ENCODE measurements at places on chromosomes 7 and 10.

DNA sequence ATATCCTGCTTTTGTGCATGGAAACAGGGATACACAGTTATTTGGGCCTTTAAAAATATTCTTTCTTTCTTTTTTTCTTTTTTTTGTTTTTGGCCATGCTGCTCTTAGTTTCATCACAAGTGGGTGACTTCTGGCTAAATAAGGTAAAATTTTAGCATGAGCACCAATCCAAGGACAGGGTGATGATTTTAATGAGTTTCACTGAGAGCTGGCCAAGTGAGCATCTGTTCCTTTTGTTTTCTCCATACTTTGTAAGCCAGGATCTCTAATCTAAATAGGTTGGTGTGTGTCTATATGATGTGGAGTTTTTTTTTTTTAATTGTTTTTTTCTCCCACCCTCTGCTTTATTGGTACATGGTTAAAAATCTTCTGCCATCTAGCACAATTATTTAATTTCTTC lies 106.8 kb downstream of the POLL start:
- DNase-seq: no peak

GRCh38 chr7:139588632-139589031 lies 65.1 kb downstream of the CLEC2L start:
- DNase-seq: no peak

- no peak for DNase-seq
These were observed 100.9 kb upstream of the PDLIM1 start for GRCh38 chr10:95391581-95392216.

GRCh38 chr7:39429421-39429820 lies 136.8 kb upstream of the YAE1 start:
- no peak for DNase-seq

GRCh38 chr7:42272793-42273665 lies 36.0 kb upstream of the GLI3 start:
- DNase-seq: no peak

DNA sequence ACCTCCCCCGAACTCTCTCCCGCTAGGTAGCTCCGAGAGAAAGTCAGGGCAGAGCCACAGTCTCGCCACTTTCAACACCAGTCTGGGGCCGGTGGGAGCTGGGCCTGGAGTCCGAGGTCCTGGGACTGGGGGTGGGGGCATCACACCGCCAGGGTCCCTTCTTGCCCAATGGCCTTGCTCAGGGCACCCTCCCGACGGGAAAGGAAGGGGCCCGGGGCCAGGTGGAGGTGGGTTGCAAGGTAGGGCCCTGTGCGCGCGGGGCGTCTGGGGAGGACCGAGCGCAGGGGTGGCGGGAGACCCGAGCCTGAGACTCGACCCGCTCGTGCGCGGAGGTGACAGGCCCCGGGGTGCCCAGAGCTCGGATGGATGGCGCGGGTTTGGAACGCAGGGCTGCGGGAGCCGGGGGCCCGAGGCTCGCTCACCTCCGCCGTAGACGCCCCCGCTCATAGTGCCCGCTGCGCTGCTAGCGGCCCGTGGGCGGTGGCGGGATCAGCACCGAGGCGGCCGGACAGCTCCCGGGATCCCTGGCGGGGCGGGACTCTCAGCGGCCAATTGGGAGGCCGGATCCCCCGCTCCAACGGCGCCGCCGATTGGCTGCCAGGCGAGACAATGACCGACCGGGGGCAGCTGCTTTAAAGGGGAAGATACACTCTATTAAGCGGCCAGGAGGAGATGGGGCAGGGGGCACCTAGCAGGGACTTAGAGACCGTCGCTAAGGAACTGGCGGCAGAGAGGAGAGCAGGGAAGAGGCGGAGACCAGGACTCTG lies at the start of gene ACTL6B:
TSS of gene ACTL6B (minus strand) at position 541 of the 767 bp plus-strand sequence. CDS start at position 447, 94 bp downstream.
- peak; percentile 83 for DNase-seq

DNA sequence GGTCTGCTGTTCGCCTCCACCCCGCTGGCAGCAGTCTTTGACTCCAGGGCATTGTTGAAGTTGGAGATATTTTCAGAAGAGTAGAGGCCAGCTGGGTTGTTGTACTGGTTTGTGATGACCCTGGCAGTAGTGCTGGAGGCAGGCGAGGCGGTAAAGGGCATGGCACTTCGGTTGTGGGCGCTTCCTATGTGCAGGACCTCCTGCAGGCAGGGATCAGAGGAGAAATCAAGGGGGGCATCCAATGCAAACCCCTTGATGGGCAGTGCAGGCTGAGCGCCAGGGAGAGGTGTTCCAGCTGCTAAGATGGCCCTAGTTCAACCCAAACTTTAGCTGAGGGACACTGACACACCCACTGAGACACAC lies 27.0 kb downstream of the PDLIM1 start:
- DNase-seq: no peak

DNA sequence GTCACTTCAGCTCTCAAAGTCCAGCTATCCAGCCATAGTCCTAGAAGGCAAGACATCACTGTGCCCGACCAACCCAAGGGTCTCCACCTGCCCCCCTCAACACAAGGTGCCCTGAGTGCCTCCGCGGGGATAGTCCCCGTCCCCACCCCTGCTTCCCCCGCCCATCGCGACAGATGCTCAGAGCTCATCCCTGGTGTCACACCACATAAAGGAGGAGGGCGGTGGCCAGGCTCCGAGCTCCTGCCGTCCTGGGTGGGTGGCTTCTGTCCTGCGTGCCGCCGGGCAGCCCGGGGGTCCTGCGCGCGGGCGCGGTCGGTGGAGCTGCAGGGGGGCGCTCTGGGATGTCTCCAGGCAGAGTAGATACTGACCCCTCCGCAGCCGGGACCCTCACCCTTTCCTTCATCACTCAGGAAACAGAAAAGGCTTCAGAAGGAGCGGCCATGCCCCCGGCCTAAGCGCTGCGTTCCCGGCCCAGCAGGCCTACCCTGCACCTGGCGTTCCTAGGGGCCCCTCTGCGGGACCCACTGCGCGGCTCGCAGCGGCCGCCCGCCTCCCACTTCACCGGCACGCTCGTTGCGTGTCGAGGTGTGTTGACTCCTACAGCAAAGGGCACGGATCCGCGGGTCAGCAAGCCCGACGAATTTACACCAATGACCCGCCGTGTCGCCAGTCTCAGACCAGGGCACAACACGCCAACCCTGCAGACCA lies 53.4 kb downstream of the ALOX5 start:
- no peak for DNase-seq

DNA sequence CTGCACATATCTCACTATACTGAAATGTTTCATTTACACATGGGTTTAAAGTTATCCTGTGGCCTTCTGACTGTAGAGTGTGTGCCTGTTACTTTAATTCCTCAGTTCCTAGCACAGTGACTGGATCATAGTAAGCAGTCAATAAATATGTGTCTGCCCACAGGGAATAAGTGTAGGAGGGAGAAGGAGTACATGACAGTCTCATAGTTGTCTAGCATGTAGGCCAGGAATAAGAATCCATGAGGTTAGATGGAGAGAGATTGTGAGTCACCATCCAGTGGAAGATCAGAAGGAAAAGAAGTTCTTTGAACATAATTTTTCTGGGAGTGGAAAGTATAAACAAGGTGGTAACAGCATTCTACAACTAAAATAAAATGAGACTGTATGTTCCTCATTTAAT lies 36.6 kb upstream of the SEMA3A start:
- no peak for DNase-seq

- no peak for DNase-seq
These were observed 253.7 kb upstream of the PITRM1 start for GRCh38 chr10:3426190-3426845.

DNA sequence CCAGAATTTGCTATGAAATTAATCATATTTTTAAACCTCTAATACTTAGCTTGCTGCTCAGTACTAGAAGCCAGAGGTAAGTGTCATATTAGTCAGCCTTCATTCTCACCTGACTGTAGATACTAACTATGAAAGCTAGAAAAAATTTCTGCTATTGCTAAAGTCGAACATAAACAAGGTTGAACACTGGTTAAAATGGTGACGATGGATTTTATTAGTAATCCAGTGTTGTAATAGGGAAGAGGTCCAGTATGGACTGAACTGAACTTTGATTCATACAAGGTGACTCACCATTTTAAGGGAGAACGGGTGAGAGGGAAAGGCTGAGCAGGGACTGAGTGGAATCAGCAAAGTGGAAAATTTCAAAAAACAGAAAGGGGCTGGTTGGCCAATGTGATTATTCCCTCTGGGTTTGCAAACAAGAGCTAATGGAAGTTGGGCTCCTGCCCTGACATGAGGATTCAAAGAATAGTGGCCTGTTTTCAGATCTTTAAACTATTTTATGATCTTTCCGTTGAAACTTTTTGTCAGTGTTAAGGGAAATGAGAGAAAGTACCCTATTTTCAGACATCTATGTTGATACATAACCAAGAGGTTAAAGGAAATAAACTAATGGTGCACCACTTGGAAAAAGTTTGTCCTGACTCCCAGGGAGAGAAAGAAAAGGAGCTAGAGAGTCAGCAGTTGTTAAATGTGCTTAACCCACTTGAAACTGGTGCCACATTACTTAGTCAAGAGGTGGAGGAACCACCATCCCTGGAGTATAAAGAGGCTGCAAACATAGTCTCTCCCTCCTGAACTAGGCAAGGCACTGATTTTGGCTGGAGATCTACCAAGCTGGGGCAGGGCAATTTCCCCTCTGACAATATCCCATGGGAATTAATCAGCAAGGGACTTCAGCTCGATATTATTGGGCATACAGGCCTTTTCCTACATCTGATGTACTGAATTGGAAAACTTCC lies 15.3 kb upstream of the AKR1C1 start:
- no peak for DNase-seq

DNA sequence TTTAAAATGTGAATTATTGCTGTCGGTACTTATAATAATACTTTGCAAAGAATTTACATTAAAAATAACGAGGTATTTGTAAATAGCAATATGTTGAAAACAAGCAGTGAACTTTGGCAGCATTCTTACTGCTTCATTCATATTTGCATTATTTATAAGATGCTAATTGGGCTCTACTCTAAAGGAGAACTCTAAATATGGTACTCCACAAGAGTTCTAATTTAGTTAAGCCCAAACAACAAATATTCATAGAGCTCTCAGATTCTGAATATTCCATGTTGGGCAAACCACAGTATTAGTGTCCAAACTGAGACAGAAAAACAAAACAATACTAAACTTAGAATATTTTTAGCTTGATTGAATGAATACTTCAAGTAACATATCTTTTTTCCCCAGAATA lies 904.4 kb upstream of the LRRTM3 start:
- no peak for DNase-seq

DNA sequence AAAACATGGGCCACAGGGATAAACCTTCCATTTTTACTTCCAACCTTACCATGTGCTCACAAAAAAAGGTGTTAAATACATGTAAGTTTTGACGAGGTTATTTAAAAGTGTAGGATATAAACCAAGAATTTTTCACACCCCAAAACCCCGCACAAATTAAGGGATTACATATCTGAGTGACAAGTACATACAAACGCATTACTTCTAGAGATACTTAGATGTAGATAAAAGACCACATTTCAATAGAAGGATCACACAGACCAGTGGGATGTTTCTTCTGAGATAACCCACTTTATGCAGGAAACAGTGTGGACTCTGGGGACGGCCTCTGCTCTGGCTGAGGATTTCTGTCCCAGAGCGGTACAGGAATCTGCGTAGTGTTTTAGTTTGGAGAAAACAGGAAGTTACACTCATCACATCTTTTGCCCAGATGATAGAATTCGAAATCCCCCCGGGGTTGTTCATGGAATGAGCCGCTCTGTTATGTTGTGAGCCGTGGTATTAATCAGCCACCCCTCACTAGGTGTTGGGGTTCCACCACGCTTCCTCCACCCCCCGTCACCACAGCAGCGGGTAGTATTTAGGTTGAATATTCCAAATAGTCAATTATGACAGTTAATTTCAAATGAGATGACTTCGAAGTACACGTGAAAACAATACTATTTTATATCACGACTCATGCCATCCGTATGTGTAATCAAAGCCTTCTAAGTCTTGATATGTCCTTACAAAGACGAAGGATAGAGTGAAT lies 1.3 kb upstream of the CUL1 start:
- no peak for DNase-seq

- DNase-seq: no peak
These were observed 17.5 kb downstream of the HYCC1 start for GRCh38 chr7:22996470-22996869.

GRCh38 chr10:18429335-18429734 lies 222.1 kb downstream of the NSUN6 start:
- no peak for DNase-seq

- no peak for DNase-seq
These were observed 42.9 kb downstream of the HK1 start for GRCh38 chr10:69321039-69321715.
